ENCODE measurements at places on chromosomes 11 and 22.

DNA sequence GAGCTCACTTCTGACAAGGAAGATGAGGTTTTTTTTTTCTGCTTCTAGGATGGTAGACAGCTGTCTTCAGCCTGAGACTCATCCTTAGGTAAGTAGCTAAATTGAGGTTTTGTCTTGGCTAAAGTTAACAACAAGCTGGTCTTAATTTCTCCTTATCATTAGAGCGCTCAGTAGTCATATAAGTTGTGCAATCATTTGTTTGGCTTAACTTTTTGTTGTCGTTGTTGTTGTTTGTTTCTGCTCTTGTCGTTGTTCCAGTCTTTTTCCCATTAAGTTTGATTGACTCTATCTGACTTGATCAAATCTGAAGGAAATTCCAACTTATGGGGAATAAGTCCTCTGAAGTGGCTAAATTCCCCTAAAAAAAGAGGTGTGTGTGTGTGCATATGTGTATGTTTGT, 33.0 kb downstream of the GLYATL2 start:
- DNase-seq = no peak

- DNase-seq = peak; percentile 63
These were observed 12.8 kb downstream of the MACROD1 start for GRCh38 chr11:64152841-64153691.

GRCh38 chr11:120633616-120634393, 122.3 kb downstream of the GRIK4 start:
- no peak for DNase-seq

DNA sequence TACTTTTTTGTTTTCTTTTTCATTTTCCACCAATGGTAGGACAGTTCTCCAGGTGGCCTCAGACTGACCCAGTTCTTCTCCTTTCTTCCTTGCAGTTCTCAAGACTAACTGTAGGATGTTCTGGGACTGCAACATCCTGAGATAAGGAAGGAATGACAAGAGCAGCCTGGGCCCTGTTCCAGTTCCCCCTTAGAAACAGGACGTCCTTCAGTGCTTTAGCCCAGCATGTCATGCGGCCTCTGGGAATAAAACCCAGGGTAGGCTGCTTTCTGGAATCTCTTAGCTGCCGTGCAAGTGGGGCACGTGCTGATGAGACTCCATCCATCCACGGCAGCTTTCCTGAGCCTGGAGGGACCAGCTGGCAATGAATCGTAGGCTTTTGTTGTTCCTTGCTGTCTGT, 24.0 kb upstream of the CADM1 start:
- no peak for DNase-seq

DNA sequence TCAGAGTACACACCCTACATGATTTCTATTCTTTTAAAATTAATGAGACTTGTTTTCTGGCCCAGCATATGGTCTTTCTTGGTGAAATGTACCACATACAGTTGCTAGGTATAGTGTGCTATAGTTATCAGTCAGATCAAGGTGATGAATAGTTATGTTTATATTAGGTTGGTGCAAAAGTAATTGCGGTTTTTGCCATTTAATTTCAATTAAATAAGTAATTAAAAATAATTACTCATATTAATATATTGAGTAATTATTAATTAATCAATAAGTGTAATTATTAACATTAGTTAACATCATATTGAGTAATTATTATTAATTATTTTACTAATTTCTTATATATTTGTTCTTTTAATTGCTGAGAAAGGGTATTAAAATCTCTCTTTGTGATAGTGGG, 56.1 kb downstream of the MYEOV start:
- DNase-seq = no peak

DNA sequence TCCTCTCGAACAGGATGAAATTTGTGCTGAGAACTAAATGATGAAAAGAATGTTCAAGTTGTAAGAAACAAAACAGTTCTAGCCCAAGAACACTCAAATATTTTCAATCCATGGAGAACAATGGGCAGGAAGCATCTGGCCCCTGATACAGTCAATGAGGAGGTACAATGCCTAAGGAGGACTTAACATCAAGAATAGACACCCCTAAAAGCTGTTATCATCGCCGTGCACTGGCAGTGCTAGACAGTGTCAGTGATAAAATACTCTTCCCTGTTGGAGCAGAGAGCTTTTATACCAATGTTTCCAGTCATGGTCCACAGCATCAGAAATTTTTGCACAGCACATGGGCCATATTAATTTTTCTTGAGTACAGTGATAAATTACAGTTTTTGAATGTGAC, 20.2 kb upstream of the VSTM5 start:
- no peak for DNase-seq
